Heart left ventricle (tissue), 16 donors: ENCODE measurements at places on chromosomes 7 and 10.

DNA sequence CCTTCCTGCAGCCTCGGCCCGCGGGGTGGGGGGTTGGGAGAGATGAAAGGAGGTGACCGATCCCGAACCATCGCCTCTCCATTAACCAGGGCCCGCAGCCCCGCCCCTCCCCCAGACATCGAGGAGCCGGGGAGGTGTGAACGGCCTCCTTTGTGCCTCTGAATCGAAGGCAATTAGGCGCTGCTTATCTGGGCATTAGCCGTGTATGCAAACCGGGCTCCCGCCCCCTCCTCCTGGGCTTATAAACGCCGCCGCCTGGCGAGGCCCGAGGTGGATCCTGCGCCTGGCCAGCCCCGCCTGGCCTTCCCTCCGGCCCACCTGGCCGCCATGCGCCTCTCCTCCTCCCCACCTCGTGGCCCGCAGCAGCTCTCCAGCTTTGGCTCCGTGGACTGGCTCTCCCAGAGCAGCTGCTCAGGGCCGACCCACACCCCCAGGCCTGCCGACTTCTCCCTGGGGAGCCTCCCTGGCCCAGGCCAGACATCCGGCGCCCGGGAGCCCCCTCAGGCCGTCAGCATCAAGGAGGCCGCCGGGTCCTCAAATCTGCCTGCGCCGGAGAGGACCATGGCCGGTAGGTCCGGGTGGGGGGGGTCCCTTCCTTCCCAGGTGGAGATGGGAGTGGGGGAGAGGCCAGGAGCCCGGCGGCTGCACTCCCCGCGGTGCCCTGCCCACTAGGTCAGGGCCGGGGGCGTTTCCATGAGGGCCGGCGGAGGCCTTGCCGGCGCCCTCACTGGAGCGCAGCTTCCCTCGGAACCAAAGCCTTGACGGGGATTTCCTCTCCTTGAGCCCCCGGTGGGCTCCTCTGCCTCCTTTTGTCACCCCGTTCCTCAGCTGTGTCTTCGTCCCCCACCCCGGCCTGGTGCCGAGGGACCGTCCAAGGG, at the start of gene VENTX:
Gene VENTX, plus strand, starts transcription at position 268 of the 878 bp plus-strand sequence. Its CDS starts 60 bp downstream, at position 328.
- no peak for DNase-seq

DNA sequence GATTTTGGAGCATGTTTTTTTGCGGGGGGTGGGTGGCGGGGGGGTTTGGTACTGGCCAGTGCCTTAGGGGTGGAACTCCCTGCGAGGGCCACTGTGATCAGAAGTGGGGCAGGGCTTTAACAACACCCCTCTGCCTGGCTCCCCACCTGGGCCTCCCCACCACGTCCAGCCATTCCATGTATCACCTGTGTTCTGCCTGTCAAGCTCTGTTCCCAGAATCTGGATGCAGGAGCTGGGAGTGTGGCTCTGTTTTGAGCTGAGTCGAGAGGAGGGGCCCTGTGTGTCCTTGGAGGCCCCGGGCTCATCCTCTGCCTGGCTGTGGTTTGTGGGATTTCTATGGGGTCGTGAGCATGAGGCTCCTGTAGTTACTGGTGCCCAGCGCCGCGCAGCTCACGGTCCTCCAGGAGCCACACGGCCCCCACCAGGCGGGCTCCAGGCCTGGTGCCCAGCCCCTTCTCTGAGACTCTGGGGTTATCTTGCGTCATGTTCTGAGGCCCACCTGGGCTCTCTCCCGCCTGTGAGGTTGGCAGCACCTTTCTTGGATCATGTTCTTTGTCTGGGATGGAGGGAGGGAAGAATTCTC, 29.6 kb downstream of the PFKFB3 start:
- DNase-seq, result no peak

DNA sequence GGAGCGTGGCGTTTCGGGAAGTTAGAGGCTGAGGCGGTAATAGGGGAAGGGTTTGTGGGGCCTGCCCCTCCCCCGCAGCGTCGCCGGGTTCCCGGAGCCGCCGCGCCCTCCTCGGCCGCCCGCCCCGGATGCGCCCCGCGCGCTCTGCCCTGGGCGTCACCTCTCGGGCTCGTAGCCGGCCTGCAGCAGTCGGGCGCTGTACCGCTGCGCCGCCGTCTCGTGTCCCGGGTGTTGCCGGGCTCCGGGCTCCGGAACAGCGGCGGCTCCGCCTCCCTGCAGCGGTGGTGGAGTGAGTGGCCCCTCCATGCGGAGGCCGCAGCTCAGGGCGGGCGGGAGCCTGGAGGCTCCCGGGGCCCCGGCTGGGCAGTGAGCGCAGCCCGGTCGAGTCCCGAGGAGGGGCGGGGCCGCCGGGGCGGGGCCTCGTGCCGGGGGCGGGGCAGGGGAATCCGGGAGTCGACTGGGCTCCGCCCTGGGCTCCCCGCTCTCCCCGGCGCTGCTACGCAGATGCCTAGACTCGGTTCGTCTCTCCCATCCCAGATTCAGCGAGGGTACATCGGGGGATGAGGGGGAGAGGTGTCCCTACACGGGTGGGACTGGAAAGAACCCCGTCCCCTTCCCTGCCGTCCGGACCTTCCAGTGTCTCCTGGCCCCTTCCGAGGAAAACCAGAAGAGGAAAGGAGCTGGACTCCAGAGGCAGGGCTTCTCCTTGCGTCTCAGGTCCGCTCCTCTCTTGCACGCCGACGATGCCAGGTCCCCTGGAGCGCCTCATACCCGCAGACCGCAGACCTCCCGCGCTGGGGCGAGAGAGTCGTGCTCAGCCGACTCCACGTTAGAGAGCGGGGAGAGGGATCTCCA, at the start of gene IMPDH1:
Gene IMPDH1, minus strand, starts transcription at position 387 of the 855 bp plus-strand sequence. Its CDS starts 81 bp downstream, at position 306.
- peak; percentile 92 for DNase-seq

DNA sequence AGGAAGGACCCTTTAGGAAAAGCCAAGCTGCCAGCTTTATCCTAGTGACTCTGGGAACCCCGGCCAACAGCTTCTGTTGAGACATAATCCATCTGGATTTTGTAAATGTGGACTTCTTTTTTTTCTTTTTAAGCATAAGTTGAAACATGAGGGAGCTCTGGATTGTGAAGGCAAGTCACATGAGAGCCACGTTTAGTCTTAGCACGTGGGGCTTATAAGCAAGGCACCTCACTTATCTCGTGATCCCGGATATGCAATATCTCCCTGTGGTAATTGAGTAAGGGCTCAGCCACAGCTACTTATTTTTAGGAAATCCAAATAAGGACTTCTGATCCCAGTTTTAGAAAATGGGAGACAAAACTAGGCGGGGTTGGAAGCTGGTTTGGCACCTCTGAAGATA, 111.2 kb upstream of the PTN start:
- peak; percentile 18 for DNase-seq

- DNase-seq, result no peak
Observed at GRCh38 chr7:123210986-123211385, 11.2 kb upstream of the SLC13A1 start.

- no peak for DNase-seq
Observed at GRCh38 chr7:90760892-90761291, 164.8 kb downstream of the CDK14 start.
